ENCODE measurements at places on chromosomes 11 and 22.

DNA sequence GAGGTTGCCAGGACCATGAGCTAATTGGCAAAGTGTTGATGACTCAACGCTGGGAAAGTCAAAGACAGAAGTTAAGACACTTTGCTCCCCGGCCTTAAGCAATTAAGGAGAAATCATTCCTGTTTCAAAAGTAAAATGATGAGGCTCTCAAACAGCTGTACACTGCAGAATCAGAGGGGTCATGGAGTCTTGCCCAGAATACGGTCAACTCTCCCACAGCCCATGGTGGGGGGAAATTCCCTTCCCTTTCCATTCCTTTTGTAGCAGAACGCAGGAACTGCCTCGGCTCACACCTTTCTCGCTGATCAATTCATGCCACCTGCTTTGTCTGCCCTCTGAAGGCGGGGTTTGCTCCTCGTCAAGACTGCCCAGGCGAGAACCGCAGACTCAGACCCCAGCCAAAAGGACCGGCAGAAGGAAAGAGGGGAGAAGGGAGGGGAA is 52.8 kb downstream of the MN1 start:
- no peak for DNase-seq

DNA sequence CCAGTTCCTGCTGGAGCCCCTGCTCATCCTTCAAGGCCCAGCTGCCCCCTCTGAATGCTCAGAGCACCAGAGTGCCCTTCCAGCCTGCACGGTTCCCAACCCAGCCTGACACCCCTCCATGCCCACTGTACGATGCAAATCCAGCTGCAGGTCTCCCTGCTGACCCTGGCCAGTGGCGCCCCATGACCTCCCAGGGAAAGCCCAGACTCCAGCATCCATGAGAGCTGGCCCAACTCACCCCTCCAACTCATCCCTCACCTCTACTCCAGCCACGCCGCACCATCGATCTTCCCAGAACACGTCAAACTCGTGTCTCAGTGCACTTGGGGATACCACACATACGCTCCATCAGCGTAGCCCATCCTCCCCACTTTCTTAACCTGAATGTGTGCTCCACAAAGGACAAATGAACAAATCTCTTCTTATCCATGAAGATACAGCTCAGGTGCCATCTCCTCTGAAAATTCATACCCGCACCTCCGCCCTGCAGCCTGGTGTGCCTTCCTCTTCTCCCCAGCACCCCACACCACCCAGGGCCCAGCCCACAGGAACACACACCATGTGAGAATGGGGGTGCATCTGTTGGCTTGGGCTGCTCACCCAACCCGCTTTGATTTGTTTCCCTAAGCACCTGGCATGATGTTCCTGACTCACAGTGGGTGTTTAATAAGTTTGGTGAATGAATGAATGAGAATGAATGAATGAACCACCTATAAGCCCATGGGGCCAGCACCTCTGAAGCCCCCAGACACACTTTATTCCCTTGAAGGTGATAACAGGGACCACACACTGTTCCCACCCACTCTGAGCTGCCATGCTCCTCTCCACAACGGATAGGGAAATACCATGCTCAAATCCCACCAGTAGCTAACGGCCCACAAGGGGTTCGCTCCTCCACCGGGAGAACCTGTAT is 6.2 kb downstream of the PLA2G6 start:
- no peak for DNase-seq

DNA sequence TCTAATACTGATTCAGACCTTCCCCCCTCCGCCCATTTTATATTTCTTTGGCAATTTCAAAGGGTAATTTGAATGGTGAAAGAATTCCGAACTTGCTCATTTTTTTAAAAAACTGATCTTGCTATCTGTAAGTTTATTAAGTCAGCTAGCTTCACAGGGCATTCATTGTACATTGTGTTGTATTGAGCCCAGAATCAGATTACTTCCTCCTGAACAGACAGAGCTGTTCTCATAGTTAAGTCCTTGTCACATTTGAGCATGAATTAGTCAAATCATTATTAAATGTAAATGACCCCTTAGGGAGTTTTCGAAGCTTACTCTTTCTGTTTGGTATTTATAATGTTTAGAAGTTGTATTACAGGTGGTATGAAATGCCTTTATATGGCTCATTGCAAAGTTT is 34.4 kb downstream of the CYP2R1 start:
- no peak for DNase-seq

DNA sequence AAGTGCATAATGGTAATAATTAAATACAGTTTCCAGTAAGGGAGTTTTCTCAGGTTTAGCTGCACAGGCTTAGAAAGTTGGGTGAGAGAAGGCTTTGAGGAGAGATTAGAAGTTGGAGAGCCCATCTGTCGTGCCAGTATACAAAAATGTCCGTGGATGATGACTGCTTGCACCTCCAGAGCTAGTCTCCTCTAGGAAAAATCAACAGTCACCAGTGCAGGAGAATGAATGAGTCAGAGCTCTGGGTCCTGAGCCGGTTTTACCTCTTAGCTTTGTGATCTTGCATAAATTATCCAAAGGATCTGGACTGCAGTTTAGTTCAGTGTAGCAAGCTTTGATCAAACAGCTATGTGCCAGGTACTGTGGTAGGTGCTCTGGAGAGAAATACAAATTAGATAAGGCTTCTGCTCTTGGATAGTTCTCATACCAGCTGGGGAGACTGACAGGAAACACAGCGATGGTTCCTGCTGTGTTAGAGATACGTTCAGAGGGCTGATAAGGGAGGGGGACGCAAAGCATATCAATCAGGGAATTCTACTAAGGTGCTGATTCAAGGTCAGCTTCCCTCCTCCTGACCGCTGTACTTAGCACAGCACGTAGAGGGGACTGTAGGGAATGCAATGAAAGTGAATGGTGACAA is 125.9 kb downstream of the TEAD1 start:
- DNase-seq, result no peak

GRCh38 chr11:110362971-110363509 is 66.6 kb upstream of the RDX start:
- no peak for DNase-seq

GRCh38 chr11:5291207-5291838 is 10.4 kb downstream of the OR51B4 start:
- no peak for DNase-seq

DNA sequence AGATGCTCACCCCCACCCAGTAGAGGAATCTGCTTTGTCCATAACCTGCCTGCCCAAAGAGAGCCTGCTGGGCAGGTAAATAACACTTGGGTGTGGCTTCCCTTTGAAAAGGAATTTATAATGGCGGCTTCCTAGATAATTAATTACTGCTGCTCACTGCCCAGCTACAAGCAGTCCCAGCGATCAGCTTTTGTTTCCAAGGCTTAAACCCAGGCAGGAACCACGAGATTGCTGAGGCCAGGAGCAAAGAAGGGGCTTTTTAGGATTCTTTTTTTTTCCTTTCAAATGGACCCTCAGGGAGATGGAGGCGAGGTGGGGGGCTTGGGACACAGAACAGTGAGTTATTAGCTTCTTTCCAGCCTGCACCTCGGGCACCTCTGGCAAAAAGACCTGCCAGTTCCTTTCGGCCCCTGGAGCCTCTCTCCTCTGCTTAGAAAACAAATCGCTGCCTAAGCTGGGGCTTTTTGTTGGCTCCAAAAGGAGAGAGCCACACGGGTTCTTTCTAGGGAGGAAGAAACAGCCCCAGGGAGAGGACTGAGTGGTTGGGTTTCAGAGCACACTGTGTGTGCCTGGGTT is 107.2 kb downstream of the TSPAN18 start:
- no peak for DNase-seq

- DNase-seq, result peak; percentile 0
These were observed 62.7 kb upstream of the KCNQ1OT1 start for GRCh38 chr11:2762451-2762850.

DNA sequence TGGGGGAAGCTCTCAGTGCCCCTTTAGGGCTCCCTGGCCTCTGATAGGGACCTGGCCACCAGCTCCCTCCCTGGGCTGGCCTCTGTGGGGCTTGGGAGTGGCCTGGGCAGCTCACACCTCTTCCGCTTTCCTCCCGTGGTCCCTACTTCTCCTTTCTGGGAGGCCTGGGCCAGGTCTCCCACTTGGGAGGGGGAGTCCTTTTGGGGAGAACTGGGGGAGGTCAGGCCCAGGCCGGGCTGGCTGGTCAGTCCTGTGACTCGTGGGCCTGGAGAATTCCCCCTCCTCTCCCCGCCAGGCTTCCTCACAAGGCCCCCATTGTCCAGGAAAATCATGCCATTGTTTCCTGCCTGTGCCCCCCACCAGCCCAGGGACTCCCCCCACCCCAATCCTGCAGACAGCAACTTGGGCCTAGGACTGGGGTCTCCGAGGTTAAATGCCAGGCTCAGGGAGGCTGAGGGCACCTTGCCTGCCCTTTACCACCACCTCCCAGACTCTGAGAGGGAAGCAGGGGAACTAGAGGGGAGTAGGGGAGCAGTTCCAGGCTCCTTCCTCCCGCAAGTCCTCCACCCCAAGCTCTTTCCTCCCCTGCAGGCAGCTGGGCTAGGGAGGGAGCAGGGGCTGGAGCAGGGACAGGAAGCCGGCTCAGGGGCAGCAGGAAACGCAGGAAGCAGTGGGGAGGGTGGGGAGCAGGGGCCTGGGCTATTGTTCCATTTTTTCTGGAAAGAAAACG is 2.8 kb downstream of the MAP3K11 start:
- no peak for DNase-seq

- DNase-seq, result no peak
These were observed 1.5 kb downstream of the OR9G1 start for GRCh38 chr11:56700242-56700913.

GRCh38 chr11:7488681-7489080 is 3.4 kb downstream of the OLFML1 start:
- no peak for DNase-seq

DNA sequence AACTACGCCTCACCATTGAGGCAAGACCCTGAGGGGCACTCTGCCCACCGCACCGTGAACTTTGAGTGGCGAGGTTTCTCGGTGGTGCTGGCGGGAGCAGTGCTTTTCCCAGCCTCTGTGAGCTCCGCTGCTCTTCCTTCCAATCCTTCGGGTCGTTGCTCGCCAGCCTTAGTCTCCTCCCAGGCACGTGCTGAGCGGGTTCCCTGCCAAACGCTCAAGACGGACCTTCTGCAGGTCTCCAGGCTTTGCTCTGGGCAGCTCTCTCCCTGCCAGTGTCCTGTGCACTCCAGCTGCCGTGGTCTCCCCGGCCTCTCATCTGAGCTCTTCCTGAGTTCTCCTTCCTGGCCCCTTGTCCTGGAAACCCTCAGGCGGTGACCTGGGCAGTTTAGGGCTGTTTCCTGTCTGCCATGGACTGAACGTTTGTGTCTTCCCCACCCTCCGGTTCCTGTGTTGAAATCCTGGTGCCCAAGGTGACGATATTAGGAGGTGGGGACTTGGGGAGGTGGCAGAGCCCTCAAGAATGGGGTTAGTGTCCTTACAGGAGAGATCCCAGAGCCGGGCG is 11.2 kb upstream of the MUC6 start:
- no peak for DNase-seq

DNA sequence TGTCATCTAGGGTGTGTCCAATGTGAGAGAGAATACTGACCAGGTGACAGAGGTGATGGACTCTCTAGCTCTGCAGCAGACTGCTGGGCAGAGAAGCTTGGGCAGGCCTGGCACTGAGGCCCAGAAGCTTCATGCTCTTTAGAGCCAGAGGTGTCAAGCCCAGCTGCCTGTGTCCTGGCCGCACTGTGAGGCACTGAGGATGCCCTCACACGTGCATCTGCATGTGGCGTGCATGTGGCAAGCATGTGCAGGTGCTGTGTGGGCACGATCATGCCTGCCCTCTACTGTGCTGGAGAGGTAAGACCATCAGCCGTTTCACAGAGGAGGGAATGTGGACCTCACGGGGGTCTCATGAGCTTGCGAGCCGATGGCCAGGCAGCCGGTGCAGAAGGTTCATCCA is 15.8 kb upstream of the TXNRD2 start:
- DNase-seq, result no peak

GRCh38 chr11:119778391-119779194 is 49.6 kb upstream of the NECTIN1 start:
- DNase-seq, result no peak

DNA sequence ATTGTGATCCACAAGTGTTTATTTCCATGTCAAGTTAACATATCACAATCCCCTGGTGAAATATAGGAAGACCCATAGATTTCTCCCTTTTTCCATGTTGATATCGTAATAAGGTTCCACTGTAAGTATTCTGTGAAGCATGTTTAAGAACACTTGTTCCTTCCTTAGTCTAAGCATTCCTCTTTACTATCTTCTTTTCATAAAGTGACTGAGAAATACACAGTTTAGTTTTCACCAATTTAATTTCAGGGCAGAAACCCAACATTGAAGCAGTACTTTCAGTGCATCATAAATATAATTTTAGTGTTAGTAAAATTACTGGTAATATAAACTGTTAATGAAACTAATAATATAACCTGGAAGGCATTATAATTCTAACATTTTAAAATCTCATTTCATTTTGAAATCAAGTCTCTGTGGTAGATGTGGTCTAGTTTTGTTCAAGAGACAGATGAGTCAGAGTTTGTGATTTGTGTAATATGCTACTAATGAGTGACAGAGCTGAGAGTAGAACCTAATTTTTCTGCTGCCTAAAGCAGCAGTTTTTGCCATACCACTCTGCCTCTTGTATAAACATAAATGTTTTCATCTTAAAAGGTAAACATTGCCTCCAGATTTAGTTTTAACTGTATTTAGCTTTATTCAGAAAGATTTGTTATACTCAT is 79.4 kb downstream of the ATM start:
- no peak for DNase-seq

- DNase-seq, result no peak
These were observed 14.9 kb upstream of the PRG2 start for GRCh38 chr11:57405271-57405860.

DNA sequence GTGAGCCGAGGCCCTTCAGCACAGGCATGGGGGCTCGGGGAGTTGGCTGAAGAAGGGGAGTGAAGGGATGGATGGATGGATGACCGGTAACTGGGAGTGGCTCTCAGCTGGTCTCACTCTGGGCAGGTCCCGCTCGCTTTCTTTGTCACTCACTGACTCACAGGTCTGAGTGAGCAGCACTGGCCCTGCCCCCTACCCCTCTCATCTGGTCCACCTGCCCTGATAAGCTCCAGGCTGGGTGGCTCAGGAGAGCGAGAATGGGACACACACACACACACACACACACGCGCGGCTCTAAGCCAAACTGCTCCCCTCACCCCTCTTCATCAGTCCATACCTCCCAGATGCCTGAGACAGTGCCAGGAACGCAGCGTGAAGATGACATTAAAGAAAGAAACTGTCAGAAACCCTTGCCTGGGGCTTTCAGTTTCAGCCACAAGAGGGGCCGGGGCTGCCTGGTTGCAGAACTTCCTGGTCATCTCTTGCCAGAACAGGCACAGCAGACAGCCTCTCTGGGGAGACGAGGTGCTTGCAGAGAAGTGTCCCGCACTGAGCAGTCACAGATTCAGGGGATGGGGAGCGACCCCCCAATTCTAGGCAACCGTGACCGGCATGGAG is 16.5 kb upstream of the SHISAL1 start:
- no peak for DNase-seq

GRCh38 chr22:33570110-33570509 is 350.2 kb downstream of the LARGE1 start:
- no peak for DNase-seq

GRCh38 chr11:33773404-33773986 is 825 bp downstream of the FBXO3 start:
- DNase-seq, result peak; percentile 16

DNA sequence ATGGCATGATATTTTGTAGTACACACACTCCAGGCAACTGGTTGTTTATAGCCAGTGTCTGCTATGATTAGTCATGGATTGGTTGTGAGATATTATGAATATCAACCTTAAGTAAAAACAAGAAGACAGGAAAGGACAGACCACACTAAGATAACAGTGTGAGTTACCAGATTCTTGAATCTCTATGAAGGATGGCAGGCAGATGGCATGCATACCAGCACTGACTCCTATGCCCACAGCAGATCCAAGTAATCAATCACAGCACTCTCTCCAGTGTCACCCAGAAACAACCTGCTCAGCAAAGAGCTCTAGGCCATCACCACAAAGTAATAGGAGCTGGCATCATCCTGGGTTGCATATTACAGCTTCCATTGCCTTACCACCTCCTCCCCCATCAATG is 116.6 kb downstream of the GALNT18 start:
- no peak for DNase-seq

Data from stimulated activated CD4-positive, alpha-beta T cell treated with anti-CD3 and anti-CD28 coated beads, Interleukin-4, amount 100 ng/mL, for 1 hour (primary cell).